ENCODE measurements at places on chromosomes 7 and 10.

DNA sequence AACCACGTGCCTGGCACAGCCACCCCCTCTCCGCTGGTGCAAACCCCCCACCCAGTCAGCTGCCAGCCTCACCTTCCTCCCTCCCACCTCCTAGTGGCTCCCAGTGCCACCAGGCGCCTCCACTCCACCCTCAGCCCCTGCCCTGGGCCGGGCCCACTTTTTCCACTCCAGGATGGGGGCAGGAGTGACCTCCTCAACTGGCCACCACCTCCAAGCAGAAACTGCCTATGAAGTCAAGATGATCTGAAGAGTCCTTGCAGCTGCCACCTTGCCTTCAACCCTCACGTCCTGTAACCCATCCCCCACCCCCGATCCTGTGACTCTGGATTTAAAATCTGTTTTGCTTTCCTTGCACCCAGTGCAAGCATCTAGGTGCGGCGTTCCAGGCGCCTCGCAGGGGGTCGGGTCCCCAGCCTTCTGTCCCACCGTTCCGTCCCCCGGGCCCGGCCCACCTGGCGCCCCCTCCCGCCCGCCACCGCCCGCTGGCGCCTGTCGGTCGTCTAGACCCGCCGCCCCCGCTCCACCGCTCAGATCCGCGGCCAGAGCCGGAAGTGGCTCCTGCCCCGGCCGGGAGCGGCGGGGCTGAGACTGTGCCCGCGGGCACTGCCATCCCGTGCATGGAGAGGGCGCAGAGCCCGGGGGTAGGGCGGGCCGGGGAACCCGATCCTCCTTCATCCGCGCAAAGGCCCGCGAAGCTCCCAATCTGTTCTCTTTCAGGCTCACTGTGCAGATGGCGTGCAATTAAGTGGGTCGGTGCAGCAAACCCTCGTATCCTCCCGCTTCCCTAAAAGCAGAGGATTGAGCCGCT is 51.2 kb upstream of the GTF2I start:
- no peak for DNase-seq

- DNase-seq: no peak
These were observed 393.1 kb upstream of the STEAP1 start for GRCh38 chr7:89761173-89761572.

GRCh38 chr7:156196649-156197048 is 384.4 kb upstream of the SHH start:
- DNase-seq: no peak

DNA sequence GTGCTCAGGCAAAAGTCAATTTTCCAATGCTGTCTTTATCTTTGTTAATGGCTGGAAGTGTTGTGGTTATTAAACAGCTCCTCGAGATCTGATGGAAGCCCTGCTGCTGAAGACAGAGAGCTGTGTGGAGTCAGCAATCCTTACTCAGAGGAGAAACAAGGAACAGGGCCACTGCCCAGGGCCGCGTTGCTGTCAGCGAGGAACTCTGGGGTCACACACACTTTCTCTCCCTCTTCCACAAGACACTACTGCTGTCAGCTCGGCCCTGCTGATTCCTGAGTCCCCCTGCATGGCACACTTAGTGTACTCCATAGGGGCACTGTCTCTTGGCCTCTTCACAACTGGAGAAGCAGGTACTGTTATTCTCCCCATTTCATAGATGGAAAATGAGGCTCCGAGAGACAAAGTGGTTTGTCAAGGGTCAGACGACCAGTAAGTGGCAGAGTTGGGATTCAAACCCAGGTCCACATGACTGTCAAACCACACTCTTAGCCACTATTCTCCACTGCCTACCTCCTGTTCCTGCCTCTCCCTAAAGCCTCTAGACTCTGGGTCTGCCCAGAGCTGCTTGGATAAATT is 29.3 kb upstream of the PDCD4 start:
- DNase-seq: no peak

DNA sequence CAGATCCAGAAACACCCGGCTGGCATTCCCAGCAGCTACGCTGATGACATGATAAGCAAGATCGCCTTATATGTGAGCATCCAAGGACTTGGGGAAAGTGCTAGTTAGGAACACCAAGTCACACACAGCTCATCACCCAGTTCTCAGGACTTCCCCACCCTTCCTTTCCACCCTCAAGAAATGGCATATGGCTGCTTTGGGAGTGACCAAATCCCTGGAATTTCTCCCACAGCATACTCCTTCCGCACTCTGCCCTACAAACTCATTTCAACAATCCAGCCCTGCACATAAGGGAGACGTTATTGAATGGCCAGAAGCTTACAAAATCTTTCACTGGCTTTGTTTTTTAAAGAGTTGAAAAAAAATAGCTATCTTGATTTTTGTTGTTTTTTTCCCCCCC is 4.2 kb downstream of the ITIH5 start:
- no peak for DNase-seq

GRCh38 chr10:22655312-22655981 is 58.9 kb downstream of the PIP4K2A start:
- peak; percentile 84 for DNase-seq

DNA sequence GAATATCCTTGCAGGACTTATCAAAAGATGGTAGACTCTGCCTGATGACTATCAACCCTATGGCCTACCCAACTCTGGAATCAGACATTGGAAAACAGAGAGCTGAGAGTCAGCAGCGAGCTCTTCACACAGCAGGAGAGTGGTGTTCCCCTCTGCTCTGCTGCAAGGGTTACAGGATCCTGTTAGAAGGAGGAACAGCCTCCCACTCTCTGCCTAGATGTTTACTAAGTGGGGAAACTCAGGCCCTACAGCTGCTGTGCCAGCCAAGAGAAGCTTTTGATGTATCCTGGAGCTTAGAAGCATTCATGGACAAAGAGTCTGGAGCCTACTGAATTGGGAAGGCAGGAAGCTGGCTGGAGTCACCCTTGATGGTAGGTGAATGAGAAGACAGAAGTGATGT is 104.6 kb downstream of the ABLIM1 start:
- no peak for DNase-seq

GRCh38 chr7:132464740-132465139 is 111.5 kb downstream of the PLXNA4 start:
- peak; percentile 73 for DNase-seq

- DNase-seq: no peak
These were observed 8.8 kb upstream of the ZNF248 start for GRCh38 chr10:37865957-37866803.

- no peak for DNase-seq
These were observed 9.1 kb downstream of the RPA3 start for GRCh38 chr7:7709291-7709690.

GRCh38 chr7:92641921-92642511 is 51.8 kb upstream of the FAM133B start:
- peak; percentile 45 for DNase-seq

DNA sequence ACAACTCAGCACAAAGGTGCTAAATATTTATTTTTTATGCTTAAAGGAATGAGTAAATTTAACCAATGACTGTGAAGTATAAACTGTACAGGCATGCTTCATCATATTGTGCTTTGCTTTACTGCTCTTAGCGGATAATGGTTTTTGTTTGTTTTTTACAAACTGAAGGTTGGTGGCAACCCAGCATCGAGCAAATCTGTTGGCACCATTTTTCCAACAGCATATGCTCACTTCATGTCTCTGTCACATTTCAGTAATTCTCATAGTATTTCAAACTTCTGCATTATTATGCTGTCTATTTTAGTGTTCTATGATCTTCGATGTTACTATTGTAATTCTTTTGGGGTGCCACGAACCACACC is 22.8 kb downstream of the BRAF start:
- DNase-seq: no peak

DNA sequence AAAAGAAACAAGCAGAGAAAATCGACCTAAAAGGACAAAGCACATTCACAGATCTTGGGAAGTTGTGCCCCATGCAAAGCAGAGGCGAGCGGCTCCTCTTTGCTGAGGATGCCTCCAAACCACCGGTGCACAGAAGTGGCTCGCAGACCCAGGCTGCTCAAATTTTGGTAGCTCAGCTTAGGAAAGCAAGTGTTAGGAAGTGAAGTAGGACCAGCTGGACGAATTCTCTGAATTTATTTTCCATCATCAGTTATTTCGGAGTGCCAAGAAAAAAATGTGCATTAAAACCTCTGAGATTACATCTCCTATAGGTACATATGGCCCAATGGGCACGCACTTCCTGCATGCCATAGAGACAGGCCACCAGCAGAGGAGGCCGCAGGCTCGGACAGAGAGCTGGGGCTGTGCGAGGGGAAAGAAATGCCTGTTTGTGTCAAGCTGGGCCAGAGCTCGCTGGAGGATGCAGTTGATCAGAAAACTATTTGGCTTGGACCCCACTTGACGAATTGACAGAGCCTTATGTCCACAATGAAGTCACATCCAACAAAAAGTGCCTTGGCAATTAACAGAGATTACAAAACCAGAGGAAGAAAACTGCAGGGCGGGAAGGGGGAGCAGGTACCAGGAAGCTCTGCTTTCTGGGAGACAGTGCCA is 122.3 kb upstream of the LYZL2 start:
- DNase-seq: peak; percentile 57

- no peak for DNase-seq
These were observed 356.3 kb downstream of the DNAJB6 start for GRCh38 chr7:157693071-157693520.

GRCh38 chr10:57964351-57964750 is 303.3 kb downstream of the IPMK start:
- peak; percentile 42 for DNase-seq

- DNase-seq: peak; percentile 64
These were observed 93.8 kb downstream of the INPP5A start for GRCh38 chr10:132631338-132631735.

DNA sequence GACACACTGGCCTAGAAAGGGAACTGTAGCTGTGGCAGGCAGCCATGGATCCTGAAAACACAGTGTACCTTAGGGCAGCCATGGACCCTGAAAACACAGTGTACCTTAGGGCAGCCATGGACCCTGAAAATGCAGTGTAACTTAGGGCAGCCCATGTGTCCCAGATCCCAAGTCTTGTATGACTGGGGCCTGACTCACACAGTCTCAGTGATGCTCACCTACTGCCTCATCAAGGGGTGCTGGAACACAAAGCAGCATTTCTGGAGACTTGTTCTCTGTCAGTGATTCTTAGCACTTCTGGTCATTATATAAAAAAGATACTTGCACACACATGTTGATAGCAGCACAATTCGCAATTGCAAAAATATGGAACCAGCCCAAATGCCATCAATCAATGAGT is 70.2 kb upstream of the LAMB4 start:
- no peak for DNase-seq

DNA sequence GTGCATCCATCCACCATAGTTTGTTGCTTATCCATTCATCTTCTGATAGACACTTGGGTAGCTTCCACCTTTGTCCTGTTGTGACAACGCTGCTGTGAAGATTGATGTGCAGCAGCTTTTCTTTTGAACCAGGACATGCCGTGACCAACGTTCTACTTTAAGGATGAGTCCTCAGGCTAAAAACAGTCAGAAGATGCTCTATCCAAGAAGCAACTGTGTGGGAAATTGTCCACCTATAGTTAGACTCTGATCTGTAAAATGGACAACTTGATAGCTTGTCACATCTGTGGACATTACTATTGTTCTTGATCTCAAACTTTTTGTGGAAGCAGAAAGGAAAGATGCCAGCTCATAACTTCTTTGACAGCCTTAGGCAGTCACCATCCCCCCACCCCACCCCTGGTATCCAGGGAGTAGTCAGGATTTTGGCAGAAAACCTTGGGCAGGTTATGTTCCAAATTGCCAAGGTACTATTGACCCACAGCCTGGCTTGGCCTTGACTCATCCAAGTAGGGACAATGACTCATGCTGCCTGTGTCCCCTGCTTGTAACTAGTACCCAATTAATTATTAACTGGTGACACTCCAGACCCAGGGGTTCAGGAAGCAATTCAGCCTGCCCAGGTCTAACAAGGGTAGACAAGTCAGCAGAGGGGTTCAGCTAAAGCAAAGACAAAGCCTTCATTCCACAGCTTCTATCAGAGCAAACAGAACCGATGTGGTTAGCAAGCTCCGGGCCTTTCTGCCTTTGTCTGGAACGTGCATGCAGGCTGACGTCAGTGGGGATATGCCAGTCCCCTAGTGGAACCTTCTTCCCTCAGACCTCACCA is 99.6 kb upstream of the ANLN start:
- DNase-seq: no peak

GRCh38 chr7:44652535-44652934 is 46.1 kb downstream of the OGDH start:
- DNase-seq: no peak

DNA sequence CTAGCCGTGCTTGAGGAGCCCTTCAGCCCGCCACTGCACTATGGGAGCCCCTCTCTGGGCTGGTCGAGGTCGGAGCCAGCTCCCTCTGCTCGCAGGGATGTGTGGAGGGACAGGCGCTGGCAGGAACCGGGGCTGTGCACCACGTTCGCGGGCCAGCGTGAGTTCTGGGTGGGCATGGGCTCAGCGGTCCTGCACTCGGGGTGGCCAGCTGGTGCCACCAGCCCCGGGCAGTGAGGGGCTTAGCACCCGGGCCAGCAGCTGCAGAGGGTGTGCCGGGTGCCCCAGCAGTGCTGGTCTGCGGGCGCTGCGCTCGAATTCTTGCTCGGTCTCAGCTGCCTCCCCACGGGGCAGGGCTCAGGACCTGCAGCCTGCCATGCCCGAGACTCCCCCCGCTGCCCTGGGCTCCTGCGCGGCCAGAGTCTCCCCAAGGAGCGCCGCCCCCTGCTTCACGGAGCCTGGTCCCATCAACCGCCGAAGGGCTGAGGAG is 90.8 kb upstream of the NRG3 start:
- DNase-seq: no peak

GRCh38 chr7:143369678-143370651 is 7.5 kb upstream of the FAM131B start:
- no peak for DNase-seq

DNA sequence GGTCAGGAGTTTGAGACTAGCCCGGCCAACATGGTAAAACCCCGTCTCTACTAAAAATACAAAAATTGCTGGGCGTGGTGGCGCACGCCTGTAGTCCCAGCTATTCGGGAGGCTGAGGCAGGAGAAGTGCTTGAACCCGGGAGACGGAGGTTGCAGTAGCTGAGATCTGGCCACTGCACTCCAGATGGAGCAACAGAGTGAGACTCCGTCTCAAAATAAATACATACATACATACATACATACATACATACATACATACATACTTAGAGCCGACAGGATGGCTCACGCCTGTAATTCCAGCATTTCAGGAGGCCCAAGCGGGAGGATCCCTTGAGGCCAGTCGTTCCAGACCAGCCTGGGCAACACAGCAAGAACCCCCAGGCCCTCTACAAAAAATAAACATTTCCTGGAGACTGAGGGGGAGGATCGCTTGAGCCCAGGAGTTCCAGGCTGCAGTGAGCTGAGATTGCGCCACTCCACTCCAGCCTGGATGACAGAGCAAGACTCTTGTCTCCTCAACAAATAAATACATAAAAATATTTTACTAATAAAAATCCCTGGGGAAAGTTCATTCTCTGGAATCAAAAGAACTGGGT is 90.9 kb upstream of the TNRC18 start:
- peak; percentile 58 for DNase-seq

GRCh38 chr7:50779427-50779826 is 3.3 kb downstream of the GRB10 start:
- DNase-seq: no peak

GRCh38 chr10:127198721-127199120 is 2.3 kb upstream of the INSYN2A start:
- DNase-seq: no peak

DNA sequence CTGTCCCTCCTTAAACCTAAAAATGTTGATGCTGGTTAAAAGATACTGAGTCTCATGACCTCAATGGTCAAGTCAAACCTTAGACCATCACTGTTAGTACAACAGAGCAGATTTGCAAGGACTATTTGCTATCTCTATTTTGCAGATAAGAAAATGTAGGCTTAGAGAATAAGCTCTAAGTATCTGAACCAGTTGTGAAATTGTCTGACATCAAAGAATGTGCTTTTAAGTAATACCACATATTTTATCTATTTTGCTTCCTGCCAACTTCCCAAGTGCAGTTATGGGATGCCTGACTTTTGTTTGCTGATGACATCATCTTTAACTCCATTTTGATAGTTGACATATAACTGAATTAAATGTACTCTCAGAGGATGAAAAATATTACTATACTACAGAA is 83.6 kb upstream of the TMEM106B start:
- peak; percentile 52 for DNase-seq
